ENCODE measurements at places on chromosomes 16 and 17.

DNA sequence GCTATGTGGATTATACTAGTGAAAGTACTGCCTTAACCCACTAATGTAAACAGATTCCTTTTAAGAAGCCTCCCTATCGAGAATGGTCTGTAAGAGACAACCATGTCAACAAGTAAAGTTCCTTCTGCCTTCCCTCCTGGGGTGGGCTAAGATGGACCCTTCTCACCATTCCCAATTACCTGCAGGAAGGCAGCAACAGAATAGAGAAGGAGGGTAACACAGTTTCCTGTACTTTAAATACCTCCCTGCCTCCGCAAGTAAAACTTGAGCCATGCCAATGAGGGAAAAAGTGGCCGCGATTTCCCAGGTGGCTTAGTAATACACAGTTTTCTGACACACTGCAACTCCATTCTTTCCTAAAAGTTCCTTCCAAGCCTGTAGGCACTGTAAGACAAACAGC is 45.2 kb downstream of the TOX3 start:
- no peak for DNase-seq

DNA sequence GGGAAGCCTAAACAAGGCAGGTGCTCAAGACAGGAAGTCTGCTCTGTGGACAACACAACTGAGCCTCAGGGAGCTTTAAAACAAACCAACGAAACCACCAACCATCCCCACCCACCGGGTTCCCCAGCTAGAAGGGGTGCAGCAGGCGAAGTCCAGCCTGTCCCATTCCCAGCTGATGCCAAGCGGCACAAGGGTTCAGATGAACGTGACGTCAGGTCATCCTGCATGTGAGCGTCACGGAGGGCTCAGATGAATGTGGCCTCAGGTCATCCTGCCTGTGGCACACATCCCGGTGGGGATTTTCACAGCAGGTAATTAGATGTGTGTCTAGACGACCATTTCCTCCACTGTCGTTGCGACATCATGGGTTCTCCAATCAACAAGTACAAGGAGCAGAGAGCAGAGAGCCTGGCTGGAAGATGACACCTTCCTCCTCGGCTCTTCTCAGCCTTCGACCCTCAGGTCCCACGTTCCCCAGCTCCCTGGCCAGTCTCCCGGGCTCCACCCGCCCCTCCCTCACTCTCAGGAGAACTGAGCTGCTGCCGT is 246.5 kb downstream of the FOXL1 start:
- DNase-seq: no peak

DNA sequence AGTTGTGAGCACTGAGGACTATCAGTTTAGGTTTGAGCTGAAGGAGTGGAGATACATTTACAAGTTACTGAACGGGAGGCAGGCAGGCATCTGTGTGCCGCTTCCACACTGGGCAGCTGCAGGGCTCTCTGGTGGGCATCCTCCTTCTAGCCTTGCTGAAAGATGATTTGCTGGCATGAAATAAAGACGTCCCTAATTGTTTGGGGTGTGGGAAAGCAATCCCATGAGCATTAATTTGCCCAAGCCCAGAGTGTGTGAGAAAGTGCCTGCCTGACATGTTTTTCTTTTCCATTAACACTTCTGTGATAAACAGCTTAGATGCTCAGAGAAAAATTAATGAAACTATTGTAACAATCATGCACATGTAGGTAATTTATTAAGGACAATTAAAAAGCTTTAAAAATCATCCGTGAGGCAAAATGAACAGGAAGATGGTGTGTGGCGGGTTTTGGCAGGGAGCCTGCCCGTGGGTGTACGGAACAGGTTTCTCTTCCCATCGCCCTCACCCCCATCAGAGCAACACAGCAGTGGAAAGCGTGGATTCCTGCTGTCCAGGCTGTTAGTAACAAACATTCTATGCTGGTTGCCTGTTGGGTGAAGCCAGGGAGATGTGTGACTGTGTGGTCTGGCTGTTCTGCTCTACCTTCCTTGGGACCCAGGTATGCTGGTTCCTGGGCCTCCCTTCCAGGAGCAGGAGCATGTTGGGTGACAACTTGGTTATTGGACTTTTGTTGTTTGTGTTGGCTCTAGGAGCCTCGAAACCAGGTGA is 191.9 kb downstream of the MSI2 start:
- no peak for DNase-seq

GRCh38 chr17:74595037-74595750 is 3.1 kb upstream of the CD300LD start:
- no peak for DNase-seq

- DNase-seq: no peak
Measured at GRCh38 chr16:53504665-53505064, 1.7 kb upstream of the AKTIP start.

DNA sequence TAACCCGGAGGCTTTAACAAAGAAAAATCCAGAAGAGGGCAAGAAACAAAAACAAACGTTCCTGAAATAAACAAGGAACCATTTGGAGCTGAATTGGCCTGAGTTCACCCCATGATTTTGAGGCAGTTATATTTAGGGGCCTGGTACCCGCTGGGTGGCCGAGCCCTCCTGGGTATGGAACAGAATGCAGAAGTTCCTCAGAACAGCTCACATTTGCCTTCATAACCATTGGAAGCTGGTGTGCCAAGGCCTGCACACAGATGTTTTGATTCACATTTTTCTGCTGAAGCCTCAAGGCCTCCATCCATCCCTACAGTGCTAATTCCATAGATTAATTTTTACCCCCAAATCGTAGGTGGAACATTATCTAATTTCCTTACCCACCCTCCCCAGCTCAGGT is 3.3 kb upstream of the ZFHX3 start:
- no peak for DNase-seq

DNA sequence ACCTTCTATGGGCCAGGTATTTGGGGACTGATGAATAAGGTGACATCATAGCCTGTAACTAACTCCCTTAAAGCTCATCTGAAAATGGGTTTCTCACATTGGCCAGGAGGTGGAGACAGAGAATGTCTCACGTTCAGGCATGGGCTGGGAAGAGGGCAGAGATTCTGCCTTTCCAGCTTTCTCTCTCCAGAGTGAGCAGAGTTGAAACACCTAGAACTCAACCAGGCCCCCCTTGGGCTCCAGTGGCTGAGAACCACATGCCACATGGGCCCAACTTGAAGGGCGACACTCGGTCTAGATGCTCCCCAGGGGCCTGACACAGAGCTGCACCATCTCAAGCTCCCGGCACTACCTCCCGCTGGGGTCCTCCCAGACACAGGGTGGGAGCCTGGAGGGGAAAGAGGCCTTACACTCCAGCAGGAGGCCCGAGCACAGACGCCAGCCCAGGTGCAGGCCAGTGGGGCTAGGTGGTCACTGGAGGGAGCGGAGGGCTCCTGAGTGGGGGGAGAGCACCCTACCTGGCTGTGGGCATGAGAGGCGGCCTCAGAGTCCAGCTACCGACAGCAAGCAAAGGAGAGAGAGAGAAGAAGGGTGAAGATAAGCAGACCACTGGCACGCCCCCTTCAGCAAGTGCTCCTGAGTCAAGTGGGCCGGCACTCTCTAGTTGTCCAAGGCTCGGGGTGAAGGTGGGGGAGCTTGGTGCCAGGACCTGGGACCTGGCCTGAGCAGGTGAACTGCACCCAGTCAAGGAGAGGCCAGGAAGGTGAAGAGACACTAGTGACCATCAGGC is 55.9 kb downstream of the MYO18A start:
- DNase-seq: peak; percentile 84

DNA sequence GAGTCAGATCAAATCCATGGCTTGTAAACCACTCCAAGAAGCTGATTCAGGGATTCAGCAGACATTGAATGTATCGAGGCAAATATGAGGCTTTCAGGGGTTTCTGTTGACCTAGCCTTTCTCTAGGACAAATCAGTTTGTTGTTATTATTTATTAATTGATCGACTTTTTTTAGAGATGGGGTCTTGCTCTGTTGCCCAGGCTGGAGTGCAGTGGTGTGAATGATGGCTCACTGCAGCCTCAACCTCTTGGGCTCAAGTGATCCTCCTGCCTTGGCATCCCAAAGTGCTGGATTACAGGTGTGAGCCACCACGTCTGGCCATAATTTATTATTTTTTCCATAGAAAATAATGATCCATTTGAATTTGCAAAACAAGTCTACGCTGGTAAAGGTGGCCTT is 27.0 kb downstream of the LAT start:
- DNase-seq: no peak

- no peak for DNase-seq
Measured at GRCh38 chr17:57819285-57819684, 30.6 kb downstream of the MRPS23 start.

GRCh38 chr16:59192551-59193199 is 458.6 kb upstream of the GOT2 start:
- no peak for DNase-seq

DNA sequence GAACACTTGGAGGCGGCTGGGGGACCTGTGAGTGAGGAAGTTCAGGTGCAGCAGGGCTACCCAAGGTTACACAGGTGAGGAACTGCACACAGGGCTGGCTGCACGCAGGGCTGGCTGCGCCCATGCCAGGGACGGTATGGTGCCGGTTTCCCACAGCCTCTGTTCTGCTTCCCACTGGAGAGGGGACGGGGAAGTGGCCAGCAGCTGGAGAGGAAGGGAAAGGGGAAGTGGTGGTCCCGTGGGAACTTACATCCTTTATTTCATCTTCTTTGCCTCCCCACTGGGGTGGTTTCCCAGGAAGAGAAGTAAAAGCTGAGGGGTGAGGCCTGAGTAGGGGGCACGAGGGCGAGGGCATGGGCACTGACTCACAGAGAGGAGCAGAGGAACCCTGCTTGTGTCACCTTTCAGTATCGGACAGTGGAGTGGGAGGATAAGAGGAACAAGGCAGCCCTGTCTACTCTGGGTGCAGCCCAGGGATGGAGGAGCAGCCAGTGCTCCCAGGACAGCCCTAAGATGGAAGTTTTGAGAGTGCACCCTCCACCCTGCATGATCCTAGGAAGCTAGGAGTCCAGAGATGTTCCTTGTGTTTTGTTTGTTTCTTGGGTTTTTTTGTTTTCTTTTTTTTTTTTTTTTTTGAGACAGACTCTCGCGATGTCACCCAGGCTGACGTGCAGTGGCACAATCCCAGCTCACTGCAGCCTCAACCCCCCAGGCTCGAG is 25.5 kb upstream of the CDH1 start:
- DNase-seq: no peak

- no peak for DNase-seq
Measured at GRCh38 chr17:31582151-31582907, 190.9 kb downstream of the RAB11FIP4 start.

DNA sequence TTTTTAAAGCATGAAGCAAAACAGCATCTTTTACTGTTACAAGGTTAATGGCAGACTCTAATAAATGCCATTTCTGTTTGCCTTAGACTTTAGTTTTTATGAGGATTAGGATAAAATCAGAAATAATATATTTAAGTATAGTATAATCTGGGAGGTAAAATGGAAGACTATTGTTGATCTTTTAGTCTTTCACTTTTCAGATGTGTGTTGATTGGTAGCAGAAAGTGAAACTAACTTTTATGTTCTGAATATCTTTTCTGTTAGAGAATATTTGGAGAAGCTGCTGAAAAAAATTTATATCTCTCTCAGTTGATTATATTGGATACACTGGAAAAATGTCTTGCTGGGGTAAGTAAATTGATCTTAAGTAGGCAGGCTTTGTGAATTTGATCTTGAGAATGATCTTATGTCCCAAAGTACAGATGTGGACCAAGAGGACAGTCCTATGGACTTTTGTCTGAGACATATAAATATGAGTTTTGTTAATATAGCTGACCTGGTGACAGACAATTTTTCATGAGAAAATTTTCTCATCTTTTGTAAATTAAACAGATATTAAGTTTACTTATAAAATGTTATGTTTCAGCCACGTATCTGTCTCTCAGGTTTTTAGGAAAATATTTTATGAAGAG is 64.1 kb downstream of the NF1 start:
- no peak for DNase-seq

- no peak for DNase-seq
Measured at GRCh38 chr17:73290399-73291259, 21.2 kb downstream of the CDC42EP4 start.

- DNase-seq: no peak
Measured at GRCh38 chr17:74757502-74757901, 9.1 kb downstream of the NHERF1 start.

DNA sequence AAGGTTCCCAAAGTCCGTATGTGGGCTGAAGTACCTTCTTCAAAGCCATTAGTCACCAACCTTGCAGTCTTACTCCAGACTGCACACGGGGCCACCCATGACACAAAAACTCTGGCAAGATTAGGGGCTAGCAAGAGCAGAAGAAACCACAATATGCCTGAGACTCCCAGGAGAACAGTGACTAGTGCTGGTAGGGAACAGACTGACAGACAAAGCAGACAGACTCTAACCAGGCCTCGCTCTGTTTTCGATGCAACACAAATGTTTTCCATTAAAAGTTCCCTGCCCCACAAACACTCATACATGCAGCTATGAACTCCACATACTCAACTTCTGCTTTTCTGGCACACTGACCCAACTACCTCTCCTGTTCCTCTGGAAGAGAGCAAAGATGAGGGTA is 102.2 kb downstream of the HIC1 start:
- DNase-seq: no peak

Data from NCI-H2107 (cell line).